ENCODE measurements at places on chromosomes 1 and 21.

DNA sequence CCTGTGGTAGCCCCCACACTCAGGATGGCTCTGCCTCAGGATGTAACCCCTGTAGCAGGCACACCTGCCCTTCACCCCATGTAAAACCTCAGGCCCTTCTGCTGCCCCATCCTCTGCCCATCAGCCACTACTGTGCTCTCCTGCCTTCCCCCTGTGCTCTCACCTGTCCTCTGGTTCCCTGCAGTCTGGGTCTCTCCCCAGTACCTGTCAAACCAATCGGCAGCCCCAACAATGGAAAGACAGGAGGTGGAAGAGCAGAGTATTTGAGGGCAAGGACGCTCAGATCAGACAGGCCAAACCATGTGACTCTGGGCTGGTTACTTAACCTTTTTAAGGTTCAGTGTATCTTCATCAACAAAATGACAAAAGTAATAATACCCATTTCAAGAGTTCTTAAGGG is 30.9 kb downstream of the SMIM12 start:
- DNase-seq, result no peak

DNA sequence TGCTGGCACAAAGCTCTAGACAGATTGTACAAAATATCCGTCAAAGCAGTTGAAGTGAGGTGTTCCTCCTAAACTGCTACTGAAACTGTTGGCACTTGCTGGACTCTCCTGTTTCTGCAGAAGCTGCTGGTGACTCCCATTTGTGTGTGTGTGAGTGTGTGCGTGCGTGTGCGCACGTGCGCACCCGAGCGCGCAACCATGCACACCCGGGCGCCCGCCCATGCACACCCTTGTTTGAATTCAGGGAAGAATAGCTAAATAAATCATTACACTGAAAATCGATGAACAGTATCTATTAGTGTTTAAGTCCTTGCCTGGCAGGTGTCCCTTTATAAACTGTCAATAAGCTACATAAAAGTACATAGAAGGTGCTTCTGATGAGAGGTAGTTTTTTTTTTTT is 156.4 kb upstream of the B3GALT2 start:
- no peak for DNase-seq

DNA sequence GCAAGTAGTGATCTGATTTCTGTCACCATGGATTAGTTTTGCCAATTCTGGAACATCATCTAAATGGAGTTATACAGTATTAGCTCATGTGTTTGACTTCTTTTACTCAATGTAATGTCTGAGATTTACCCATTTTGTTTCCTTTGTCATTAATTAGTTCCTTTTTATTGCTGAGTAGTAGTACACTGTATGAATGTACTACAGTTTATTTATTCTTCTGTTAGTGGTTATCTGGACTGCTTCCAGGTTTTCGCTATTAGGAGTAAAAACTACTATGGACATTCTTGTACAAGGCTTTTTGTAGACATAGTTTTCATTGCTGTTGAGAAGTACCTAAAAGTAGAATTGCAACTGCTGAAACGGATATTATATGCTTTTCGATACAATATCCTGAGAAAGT is 14.1 kb downstream of the SUCO start:
- DNase-seq, result no peak

DNA sequence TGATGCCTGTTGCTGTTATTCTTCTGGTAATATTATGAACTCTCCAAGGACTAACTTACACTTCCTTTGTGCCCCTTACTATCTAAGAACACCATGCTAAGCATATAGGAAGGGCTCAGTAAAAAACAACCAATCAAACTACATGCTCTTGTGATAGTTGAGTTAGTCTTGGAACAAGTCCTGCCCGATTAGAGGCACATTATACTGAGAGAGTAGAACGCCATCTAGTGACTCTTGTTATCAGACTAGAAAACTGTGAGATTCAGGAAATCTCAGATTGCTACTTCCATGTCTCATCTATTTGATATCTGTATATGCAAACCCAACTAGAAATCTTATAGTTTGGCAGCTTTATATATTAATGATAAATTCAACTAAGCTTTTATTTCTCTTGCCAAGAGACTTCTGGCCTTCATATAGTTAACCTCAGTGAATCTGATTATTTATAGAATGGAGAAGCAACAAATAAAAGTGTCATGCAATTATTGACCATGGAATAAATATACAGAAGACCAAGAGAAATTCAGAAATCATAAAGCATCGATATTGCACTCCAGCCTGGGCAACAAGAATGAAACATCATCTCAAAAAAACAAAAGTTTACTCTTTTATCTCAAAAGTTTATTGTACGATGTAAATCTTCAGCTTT is 7.8 kb upstream of the SRRM1 start:
- peak; percentile 42 for DNase-seq

- no peak for DNase-seq
Observed at GRCh38 chr21:26850116-26850643, 5.0 kb upstream of the ADAMTS1 start.

- DNase-seq, result no peak
Observed at GRCh38 chr1:47679301-47679791, 241.5 kb downstream of the FOXD2 start.

DNA sequence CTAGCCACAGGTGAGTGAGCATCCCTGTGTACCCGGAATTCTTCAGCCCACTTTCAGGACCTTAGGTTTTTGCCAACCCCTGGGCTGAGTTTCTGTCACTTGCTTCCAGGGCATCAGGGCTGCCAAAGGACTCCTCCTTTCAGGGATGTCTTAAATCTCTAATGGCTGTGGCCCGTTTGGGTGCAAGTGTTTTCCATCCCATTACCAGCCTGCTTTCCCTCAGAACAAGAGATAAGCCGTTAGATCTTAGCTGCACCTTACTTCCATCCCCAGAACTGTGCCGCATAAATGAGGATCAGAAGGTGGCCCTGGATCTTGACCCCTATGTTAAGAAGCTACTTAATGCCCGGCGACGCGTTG is 652 bp downstream of the SNAPIN start:
- no peak for DNase-seq

GRCh38 chr1:225146478-225146877 is 217.0 kb downstream of the DNAH14 start:
- no peak for DNase-seq

- DNase-seq, result no peak
Observed at GRCh38 chr1:47785561-47786271, 211.5 kb downstream of the TRABD2B start.

DNA sequence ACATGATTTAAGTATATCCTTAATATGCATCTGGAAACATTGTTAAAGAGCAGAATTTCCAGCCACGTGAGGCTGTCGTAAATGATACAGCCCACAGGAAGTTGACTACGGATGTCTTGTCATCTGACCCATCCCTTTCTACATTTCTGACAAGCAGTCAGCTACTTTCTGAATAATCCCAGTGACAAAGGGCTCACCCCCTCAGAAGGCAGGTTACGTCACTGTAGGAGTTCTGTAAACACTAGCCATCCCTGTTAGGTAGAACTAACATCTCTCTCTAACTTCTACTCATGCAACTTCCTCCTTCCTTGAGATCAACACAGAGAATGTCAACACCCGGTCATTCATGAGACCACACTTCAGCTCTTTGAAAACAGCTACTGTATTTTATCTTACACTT is 259.2 kb downstream of the GREM2 start:
- no peak for DNase-seq

DNA sequence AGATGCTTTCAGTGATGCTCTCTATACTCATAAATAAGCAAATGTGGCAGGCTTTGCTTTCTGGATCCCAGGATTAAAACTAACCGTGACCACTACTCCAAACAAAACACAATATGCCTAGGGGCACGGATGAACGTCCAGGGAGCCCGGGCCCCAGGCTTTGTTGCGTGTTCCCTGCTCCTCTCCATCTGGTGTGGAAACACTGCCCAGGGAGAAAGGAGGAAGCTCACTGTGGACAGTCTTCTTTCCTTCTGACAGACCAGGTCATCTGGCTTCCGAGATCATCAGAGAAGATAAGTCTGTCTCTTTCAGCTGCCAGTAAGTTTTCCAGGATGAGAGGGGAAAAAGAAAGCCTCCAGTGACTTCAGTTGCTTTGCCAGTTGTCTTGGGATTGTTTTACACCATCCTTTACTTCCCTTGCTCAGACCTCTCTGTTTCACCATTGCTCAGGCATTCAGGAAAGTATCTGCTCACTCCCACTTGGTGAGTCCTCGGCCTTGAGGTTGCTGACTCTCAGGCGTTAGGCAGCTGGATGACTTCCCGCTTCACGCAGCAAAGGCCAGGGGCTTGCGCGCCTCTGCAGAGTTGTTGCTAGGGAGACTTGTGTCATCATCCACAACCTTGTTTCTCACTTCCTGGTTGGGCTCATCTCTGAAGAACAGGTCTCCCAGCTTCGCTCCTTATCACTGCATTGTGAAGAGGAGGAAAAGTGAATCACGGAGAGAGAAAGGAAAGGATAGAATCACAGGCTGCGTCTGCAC is 20.6 kb upstream of the PGD start:
- no peak for DNase-seq

- no peak for DNase-seq
Observed at GRCh38 chr1:215569986-215570824, 3.1 kb downstream of the KCTD3 start.

GRCh38 chr1:192589813-192590212 is 14.2 kb downstream of the RGS1 start:
- DNase-seq, result no peak

DNA sequence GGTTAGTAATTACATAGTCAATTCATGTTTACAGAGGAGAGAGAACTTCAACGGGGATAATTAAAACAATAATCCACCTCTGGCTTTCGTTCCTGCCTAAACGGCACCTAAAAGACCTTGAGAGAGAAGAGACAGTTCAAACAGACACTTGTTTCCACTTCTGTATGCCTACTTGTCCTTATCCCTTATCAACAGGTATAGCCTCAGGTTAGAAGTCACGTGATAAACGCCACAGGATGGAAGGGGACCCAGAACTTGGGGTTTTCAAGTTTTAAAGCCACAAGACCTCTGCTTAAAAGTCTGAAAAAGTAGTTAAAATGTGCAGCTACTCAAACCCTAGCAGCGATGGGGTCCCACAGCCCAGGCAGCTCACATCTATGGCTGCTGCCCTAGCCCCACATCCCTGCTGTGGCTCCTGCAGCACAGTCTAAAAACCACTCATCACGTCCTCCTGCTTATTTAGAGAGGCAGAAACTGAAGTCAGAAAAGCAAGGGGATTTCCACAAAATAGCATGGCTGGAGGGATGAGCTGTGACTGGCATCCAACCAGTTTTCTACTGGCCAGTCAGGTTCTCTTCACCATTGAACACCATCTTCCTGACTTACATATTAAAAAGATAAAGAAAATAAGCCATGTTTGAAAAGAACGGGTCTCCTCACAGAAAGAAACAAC is 51.2 kb upstream of the SEC16B start:
- no peak for DNase-seq

GRCh38 chr1:39635871-39636210 is 3.6 kb downstream of the HEYL start:
- DNase-seq, result no peak

DNA sequence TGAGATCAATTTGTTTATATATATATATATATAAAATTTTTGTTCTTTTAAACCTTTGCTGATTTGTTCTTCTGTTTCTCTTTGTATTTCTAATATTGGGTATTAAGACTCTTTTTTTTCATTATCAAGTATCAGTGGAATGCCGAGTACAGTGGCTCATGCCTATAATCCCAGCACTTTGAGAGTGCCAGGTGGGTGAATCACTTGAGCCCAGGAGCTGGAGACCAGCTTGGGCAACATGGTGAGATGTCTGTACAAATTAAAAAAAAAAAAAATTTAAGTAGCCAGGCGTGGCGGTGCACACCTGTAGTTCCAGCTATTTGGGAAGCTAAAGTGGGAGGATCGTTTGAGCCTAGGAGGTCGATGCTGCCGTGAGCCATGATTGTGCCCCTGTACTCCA is 67.1 kb downstream of the MAST2 start:
- no peak for DNase-seq

DNA sequence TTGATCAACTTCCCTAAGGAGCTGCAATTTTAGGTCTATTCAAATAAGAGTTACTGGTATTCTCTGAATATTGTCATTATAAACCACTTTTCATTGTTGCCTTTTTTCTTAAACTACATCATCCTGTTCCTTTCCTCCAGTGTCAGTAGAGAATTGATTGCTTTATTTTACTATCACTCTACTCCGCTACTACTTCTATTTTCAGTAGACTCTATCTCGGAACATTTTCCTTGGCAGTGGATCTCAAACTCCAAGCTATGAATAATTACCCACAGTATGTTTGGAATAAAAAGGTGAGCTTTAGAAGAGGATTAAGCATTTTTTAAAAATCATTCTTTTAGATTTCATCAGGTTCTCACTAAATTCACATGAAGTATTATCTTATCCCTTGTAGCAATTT is 224.9 kb downstream of the GREM2 start:
- no peak for DNase-seq

DNA sequence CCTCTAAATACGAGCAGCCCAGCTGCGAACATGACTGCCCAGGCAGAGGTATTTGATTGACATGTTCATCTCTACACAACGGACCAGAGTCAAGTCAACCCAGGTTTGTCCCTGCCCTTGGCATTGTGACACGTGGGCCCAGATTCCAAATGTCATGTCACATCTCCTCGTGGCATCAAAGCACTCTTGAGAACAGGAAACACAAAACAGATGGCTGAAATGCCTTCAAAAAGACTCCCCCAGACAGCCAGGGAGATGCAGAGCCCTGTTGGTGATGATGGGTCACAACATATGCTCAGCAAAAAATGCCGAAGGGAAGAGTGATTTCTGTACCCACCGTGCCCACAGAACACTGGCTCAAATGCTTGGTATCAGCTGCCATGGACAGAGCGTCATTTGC is 337.8 kb upstream of the DAB1 start:
- no peak for DNase-seq

GRCh38 chr1:234699795-234700665 is 90.1 kb upstream of the IRF2BP2 start:
- DNase-seq, result no peak

DNA sequence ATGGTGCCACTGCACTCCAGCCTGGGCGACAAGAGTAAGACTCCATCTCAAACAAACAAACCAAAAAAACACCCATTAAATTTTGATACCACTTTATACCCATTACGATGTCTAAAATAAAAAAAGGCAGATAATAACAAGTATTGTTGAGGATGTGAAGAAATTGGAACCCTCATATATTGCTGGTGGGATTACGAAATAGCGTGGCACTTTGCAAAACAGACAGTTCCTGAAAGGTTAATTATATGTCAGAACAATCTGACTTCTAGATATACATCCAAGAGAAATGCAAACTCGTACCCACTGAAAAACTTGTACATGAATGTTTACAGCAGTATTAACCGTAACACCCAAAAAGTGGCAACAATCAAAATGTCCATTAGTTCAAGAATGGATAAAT is 70.3 kb downstream of the USP24 start:
- DNase-seq, result no peak

DNA sequence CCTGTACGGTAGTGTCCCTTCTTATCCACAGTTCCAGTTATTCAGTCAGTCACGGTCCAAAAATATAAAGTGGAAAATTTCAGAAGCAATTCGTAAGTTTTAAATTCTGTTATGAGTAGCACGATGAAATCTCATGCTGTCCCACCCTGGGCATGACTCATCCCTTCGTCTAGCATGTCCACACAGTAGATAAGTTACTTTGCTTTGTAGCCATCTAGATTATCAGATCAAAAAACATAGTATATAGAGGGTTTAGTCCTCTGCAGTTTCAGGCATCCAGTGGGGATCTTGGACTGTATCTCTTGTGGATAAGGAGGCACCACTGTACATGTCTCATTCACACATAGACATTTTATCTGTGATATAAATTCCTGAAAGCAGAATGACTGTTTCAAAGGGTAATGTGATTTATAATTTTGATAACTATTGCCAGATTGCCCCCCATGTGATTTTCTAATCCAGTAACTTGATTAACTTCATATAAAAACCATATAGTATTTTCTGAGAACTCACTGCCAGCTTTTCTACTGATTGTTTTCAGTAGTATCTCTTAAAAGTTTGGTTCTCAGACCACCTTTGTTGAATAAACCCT is 143.3 kb downstream of the DYRK1A start:
- no peak for DNase-seq
